Kasumi-1 (cell line): ENCODE measurements at places on chromosomes 6 and 20.
A peak's percentile ranks its signal among the peaks of the same experiment; 100 is the strongest.

DNA sequence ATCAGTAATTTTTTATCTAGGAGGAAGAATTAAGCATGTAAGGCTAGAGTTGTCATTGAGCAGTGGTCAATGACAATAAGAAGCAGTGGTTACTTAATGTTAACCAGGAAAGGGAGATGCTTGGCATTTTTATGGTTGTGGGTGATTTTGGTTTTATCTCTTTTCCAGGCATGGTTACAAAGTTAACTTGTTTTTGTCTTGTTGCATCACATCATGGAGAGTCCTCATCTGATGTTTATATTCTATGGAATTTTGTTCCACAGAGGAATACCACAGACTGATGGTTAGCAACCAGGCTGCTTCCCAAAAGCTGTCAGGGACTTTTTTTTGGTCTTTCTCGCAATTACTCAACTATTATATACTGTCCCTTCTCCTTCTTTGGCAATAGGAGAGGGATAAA lies 32.7 kb downstream of the OPRM1 start:
- DNase-seq: no peak

DNA sequence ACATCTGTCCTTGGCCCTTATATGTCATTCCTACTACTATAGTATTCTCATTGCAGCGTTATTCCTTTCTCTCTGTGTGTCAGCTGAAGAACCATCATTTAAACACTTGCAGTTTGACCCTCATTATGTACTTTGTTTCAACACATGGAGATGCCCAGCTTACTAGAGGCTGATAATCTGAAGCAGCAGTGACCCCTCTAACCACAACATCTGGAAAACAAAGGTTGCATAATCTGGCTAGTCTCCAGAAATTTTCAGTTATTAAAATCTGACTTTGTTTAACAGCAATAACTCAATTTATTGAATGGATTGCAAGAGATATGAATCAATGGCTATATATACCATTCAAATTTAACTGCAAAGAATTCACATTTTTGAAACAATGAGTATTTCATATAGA lies 6.6 kb upstream of the PHIP start:
- DNase-seq: no peak

- DNase-seq: peak; percentile 43
Measured at GRCh38 chr20:45934046-45934585, 367 bp upstream of the PCIF1 start.

DNA sequence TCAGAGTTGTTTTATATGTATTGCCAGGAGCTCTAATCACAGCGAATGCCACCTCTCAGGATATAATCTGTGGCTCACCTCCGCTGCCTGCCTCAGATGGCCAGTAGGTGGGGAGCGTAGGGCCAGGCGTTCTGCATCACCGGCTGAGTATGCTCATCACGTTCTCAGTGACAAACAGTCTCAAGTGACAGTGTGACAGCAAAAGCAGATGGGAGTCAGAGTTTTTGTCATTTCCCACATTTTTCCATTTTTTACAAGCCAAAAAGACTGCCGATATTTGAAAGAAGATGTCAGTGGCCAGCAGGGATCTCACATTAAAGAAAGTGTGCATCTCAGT lies 208.7 kb downstream of the ALDH8A1 start:
- no peak for DNase-seq

GRCh38 chr6:35580836-35581235 lies 68.1 kb upstream of the TULP1 start:
- no peak for DNase-seq
